ENCODE measurements at places on chromosomes 2 and 18. TPM values are rescaled to one million over a fixed set of nuclear protein-coding genes. Genes with fewer than 3 reads are reported as not detected.

Gene MOGAT1
- not detected for total RNA-seq

Gene CD226
- total RNA-seq: 0.40 TPM

DNA sequence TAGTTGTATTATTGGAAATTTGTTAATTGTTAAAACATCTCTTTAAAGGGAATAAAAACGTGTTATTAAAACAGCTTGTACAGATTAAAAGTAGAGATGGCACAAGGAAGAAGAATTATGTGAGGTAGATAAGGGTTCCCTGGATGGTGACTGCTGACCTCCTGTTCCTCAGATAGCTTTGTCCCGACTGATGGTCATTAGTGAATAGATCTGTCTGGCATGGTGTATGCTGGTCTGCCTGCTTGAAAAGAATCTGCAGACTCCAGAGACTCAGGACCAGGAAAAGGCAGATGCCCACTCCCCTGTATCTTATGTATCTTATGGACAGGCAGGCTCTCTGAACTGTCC is 5.6 kb upstream of the FARP2 start:
- H3K4me3 ChIP-seq: no peak overlapping the region
- H3K4me1 ChIP-seq: peaks cover 5% of the 10 kb centered on the region
- H3K27me3 ChIP-seq: no peaks in the 10 kb centered on the region
- no peak for DNase-seq
- H3K27ac ChIP-seq: no peak overlapping the region
- peaks cover 15% of the 10 kb centered on the region for H3K36me3 ChIP-seq

DNA sequence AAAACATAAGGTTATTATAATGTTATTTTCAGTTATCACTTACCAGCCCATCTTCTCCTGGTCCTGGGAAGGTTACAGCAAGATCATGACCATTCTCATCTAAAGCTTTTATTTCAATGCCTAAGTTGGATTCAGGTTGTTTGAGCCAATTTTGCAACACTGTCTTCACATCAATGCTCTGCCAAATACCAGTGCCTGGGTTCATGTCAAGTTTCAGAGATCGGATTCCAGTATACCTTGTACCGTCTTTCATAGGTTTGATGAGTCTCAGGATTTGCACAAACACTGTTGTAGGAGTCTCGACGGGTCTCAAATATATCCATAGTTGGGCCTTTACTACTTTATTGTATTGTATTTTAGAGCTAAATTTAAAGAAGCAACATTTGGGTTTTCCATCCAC is 2.5 kb downstream of the MSTN start:
- peaks cover 17% of the 10 kb centered on the region for H3K4me1 ChIP-seq
- H3K27me3 ChIP-seq: no peaks in the 10 kb centered on the region
- H3K4me3 ChIP-seq: no peak overlapping the region
- no peak for DNase-seq
